ENCODE measurements at places on chromosomes 2 and 18.

- no peak for DNase-seq
Measured at GRCh38 chr2:75221862-75222261, 22.5 kb upstream of the TACR1 start.

DNA sequence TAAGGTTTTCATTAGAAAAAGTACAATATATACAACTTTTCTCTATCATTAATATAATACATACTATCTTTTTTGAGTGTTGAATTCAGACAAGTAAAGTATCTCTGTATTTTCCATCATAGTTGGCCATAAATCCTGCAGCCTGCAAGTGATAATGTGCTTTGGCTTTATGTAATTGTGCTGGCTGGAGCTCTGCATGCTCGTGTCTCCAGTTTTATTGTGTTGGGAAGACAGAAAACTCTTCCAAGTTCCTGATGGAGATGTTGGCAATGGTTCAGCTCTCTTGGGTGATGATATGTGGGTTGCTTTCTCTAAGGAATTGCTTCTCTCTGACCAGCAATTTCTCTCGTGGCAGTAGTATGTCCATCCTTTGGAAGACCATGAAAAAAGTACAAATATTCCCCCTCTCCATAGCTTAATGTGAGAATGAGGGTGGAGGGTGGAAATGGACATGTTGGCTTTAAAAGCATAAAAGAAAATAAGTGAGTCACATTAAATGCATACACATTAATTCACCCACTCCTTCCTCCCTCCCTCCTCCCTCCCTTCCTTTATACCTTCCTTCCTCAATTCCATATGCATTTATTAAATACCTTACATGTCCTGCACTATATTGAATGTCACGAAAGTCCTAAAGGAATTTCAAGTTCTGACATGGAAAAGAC lies 344.2 kb downstream of the MTX2 start:
- DNase-seq: no peak

DNA sequence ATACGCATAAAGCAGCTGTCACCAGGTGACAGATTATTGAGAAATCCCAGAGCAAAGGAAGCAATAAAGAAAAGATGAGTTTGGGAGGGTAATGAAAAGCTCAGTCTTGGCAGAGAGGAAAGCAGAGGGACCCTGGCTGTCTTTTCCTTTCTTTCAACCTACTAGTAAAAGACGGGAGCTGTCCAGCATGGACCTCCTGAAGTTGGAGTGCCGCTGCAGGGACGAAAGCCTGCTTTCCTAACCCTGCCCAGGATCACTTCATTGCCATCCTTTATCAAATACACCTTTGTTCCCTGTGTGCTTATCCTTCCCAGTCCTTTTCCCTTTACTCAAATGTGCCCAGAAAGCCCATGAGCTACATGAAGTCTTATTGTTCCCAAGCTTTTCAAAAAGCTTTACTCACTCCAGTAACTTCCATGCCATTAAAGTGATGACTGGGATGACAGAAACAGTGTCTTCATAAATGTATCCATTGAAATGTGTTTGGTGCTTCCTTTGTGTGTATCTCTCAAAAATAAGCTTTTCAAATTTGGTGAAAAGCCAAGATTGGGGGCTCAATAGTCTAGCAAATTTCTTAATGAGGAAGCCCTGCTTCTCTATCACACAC lies 3.7 kb upstream of the SPR start:
- DNase-seq: peak; percentile 54

DNA sequence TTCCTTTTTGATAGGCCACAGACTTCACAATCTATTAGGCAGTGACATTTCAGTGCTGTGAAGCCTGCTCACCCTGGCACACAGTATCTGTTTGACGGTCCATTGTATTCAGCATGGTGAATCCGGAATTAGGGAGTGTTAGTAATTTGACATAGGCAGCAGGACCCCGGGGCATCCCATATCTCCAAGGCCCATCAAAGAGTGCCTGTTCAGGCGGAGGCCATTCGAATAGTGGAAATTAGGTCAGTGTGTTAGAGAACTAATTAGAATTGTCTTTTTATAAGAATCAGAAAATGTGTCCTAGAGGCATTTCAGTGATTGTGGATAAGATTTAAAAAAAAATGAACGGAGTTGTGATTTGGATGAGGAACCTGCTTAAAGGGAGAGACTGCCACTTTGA lies 818.8 kb upstream of the SOX11 start:
- DNase-seq: no peak

DNA sequence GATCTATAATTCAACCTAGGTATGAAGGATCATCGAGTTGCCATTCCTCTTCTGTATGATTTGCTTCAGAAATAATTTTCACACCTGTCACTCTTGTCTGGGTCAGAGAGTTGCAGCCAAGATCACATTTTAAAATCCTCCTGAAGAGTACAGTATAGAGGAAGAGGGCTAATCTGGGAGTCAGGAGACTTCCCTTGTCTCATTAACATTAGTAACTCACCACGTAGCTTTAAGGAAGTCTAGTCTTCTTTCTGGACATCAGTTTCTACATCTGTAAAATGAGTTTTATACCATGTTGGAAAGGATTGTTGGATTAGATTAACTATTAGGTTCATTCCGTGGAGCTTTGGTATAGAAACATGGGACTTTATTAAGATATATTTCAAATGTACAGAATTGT lies 109.4 kb downstream of the TDRD15 start:
- no peak for DNase-seq

DNA sequence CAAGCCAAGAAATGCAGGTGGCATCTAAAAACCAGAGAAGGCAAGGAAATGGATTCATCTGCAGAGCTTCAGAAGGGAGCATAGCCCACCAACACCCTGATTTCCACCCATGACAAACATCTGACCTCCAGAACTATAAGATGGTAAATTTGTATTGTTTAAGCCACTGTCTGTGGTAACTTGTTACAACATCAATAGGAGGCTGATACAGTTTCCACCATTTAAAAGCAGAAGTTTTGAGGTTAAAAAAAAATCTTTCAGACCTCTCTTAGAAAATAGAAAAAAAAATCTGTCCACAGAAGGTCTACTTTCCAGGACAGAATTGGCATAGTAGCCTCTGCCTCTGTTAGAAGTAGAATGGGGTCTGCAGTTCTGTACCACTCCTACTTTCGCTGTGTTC lies 37.2 kb downstream of the SLC40A1 start:
- no peak for DNase-seq

DNA sequence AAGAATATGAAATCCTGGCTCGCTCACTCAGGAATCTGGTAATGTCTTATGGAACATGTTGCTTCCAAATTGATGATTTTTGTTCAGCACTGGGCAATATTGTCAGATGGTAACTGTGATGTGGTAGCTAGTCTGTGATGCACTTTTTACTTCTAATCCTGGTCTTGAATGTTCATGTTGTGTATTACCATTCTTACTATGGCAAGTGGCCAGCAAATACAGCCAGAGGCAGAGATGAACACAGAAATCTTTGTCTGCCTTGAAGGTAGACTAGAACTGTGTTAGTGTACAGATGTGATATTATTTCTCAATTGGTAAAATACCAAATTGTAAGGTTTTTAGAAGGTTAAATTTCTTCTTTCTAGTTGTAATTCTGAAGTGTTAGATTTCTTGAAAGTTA lies 83.3 kb downstream of the UBE2E3 start:
- no peak for DNase-seq

- DNase-seq: peak; percentile 74
Measured at GRCh38 chr2:60550178-60550983, 3.1 kb downstream of the BCL11A start.

GRCh38 chr18:48321536-48321935 lies 87.6 kb downstream of the ZBTB7C start:
- DNase-seq: no peak

DNA sequence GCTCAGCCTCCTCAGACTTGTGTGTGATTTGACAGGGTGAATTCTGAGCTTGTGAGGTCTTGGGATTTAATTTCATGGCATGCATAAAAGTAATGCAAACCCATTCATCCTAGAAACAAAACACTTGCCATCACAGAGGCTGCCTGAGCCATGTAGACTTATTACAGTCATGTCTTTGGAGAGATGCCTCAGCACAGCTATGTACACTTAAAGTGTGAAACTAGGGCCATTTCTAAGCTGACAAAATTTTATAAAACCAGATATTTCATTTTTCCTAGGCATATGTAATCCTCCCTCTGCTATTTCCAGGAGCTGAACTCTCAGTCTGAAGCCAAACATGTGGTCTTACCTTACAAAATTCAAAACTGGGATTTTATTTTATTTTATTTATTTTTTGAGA lies 322.2 kb upstream of the SPHKAP start:
- DNase-seq: no peak

DNA sequence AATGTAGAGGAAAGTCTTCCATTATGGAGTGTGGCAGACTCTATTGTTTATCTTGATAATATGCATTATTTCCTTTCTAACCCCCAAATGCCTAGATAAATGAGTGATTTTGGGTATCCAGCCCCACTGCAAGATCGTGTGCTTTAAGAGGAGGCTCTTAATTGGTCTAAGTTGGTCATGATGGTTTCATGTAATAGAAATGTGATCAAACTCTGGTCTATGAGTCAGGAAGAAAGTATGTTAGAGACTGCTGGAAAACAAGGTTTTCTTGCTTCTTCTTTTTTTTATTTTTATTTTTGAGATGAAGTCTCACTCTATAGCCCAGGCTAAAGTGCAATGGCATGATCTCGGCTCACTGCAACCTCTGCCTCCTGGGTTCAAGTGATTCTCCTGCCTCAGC lies 344.5 kb upstream of the TNP1 start:
- DNase-seq: peak; percentile 7

DNA sequence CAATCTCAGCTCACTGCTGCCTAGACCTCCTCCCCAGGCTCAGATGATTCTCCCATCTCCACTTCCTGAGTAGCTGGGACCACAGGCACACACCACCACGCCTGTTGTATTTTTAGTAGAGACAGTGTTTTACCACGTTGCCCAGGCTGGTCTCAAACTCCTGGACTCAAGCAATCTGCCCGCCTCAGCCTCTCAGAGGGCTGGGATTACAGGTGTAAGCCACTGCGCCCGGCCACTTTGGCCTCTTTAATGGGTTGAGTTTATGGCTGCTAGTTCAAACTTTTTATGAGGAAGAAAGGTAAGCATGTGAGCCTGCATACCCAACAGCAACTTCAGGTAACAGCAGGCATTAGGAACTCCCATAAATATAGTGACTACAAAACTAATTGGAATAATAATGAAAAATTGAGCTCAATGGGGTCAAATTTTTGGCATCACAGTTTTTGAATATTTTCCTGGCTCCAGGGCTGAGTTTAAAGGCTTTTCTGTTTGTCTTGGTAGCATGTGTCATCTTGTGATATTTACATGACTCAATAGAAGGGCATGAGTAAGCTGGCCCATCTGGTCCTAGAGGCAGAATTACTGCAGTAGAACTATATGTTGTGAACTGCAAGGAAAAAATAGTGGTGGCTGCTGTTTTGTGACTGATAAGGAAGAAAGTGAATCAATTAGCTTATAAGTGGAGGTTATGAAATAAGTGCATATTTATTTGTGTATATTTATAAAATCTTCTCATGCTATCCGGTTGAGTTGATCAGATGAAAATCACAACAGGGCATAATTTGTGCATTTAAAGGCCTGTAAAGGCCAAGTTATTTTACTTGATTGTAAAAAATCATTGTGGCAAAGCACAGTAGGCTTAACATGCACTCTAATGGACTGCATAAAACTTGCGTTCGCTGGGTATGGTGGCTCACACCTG lies 24.8 kb downstream of the GALM start:
- peak; percentile 93 for DNase-seq

- no peak for DNase-seq
Measured at GRCh38 chr2:101830146-101830545, 132.6 kb downstream of the MAP4K4 start.

DNA sequence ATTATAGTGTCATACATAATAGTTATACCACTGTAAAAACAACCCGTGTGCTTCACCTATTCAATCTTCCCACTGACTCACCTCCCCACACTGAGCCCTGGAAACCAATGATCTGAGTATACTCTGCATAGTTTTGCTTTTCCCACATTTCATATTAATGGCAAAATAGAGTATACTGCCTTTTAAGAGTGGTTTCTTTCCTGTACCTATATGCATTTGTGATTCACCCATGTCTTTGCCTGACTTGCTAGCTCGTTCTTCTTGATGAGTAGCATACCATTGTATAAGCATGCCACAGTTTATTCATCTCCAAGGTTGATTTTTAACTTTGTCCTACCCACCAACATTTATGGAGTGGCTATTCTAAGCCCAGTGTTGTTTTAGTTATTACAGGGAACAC lies 686.4 kb downstream of the PLCL1 start:
- no peak for DNase-seq

GRCh38 chr18:49494660-49495059 lies 7.6 kb upstream of the C18orf32 start:
- DNase-seq: no peak

DNA sequence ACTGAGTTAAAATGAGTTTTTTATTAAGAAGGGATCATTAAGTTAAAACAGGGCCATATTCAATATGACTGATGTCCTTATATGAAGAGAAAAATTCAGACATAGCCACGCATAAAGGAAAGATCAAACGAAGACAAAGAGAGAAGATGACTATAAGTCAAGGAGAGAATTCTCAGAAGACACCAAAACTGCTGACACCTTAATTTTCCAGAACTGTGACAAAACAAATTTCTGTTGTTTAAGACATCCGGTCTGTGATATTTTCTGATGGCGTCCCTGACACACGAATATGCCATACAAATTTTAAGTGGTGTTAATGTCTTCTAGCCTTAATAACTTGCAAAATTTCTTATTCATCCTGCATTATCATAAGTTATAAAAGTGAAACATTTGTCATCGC lies 1325.2 kb upstream of the DDX18 start:
- no peak for DNase-seq

- no peak for DNase-seq
Measured at GRCh38 chr18:50466634-50467033, 91.8 kb downstream of the SKA1 start.

DNA sequence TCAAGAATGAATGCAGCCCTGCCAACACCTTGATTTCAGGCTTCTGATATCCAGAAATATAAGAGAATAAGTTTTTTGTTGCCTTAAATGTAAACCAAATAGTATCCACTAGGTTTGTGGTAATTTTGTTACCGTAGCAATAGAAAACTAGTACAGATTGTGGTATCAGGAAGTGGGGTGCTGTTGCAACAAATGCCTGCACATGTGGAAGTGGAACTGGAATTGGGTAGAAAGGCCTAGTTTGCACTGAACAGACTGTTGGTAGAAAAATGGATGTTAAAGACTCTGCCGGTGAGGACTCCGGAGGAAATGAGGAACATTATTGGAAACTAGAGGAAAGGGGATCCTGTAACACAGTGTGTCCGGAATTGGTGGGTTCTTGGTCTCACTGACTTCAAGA lies 145.8 kb upstream of the MGAT5 start:
- no peak for DNase-seq

- DNase-seq: no peak
Measured at GRCh38 chr2:51448911-51449310, 417.0 kb upstream of the NRXN1 start.

DNA sequence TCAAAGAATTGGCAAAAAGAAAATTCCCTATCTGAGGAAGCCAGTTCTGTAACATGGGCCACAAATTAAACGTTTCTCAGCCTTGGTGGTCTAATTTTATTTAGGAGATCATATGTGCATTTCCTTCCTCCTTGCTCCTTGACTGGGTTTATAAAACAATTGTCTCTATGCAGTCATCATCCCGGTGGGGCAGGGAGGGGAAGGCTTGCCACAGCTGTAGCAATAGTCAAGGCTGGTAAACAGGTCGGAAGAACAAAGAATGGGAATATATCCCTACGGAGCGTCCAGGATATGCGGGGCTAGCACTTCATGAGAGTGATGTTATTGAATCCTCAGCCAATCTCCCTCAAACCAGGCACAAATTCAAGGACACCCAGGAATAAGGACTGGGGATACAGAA lies 143.8 kb downstream of the RNF152 start:
- DNase-seq: no peak

GRCh38 chr2:101587251-101587650 lies 110.3 kb upstream of the MAP4K4 start:
- DNase-seq: no peak

- DNase-seq: no peak
Measured at GRCh38 chr2:4972472-4972871, 719.7 kb upstream of the SOX11 start.
